ENCODE measurements at places on chromosomes 6 and 20.

GRCh38 chr20:52340036-52340634 lies 148.6 kb upstream of the ZFP64 start:
- DNase-seq: no peak

DNA sequence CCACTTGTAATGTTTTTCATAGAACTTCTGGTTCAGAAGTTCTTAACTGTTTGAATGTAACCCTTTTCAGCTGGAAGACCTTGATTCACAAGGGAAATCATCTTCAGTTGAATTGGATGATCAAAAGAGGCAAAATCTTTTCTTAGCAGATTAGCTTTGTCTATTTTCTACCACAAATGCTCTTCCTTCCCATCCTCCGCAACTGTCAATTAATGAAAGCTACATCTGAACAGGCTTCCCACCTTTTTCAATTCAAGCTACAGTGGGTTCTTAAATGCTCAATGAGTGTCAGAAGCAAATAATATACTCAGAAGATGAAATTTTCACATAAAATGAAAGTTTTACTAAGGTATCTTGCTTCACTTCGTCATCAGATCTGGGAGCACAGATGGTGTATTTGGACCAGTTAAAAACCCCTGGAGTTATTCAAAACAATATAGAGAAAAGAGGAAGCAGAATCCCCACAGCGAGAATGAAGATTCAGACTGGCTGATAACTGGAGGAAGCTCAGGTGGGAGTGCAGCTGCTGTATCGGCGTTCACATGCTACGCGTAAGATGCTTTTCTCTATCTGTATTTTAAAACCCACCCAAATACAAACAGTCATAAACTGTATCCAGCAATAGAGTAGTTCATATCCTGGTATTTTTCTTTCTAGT lies 19.4 kb downstream of the QRSL1 start:
- DNase-seq: no peak

DNA sequence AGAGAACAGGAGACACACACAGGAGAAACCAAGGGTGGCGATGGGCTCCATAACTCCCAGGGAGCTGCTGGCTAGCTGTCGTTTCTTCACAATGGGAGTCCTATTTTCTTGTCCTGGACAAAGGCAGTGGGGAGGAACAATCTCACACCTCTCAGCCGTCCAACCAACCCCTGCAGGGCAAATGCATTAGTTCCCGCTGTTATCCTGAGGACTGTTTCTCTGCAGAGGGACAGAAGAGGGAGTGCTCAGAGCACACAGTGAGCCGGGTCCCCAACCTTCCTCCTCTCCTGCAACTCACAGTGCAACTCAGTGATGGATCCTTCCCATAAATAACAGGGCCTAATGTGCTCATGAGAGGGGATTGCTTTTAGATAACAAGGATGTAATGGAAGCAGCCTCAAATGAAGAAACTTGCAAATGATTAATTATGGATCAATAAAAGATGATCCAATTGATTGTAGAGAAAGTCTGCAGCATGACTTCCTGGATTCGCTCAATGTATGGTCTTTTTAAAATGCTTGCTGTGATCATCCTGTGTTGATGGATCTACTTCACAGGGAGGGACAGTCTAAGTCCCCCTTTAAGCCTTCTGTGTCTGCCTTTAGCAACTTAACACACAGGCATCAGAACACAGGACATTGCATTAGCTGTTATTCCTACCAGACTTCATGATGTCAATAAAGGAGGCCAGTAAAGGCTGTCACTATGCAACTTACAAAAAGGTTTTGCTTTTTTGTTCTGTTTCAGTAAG lies 453.4 kb upstream of the AGPAT4 start:
- DNase-seq: peak; percentile 50

DNA sequence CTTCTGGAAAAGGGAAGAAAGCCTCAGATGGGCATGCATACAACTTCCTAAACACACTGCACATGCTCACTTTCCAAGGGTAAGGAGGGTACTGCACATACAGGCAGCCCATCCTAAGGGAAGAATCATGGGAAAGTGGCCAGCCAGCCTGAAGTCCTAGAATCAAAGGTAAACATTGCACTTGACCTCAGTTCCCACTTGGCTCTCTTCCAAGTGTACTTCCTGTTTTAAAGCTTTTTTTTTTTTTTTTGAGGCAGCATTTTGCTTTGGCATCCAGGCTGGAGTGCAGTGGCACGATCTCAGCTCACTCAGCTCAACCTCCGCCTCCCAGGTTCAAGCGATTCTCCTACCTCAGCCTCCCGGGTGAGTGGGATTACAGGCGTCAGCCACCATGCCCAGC lies 225.3 kb upstream of the EPHA7 start:
- DNase-seq: no peak

GRCh38 chr6:33481192-33481591 lies 26.8 kb downstream of the ZBTB9 start:
- no peak for DNase-seq

- DNase-seq: no peak
Observed at GRCh38 chr6:112225691-112226090, 28.7 kb downstream of the LAMA4 start.

- DNase-seq: no peak
Observed at GRCh38 chr6:39906318-39906761, 27.9 kb downstream of the MOCS1 start.

- no peak for DNase-seq
Observed at GRCh38 chr20:5770987-5771318, 20.8 kb downstream of the SHLD1 start.

DNA sequence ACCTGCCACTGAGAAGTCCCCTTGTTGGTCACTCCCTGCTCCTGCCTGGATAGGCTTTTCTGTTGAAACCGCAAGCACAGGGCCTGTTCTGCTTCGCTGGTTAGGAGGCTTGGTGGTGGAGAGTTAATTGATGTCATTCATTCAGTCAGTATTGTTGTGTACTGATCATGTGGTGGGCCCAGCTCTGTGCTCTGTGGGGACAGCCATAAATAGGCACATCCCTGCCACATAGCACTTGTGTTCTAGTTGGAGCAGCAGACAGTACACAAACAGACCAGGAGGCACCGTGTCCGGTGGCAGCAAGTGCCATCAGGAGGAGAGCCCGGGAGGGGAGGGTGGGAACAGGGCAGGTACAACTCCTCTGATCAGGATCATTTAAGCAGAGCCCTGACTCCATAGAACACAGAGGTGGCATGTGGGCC lies 155.2 kb upstream of the INSM1 start:
- DNase-seq: no peak

- no peak for DNase-seq
Observed at GRCh38 chr6:44856479-44856878, 469.0 kb downstream of the CDC5L start.

- DNase-seq: no peak
Observed at GRCh38 chr6:39561536-39562266, 163.5 kb downstream of the KIF6 start.
